ENCODE measurements at places on chromosomes 3 and 15.
A peak's percentile ranks its signal among the peaks of the same experiment; 100 is the strongest.

DNA sequence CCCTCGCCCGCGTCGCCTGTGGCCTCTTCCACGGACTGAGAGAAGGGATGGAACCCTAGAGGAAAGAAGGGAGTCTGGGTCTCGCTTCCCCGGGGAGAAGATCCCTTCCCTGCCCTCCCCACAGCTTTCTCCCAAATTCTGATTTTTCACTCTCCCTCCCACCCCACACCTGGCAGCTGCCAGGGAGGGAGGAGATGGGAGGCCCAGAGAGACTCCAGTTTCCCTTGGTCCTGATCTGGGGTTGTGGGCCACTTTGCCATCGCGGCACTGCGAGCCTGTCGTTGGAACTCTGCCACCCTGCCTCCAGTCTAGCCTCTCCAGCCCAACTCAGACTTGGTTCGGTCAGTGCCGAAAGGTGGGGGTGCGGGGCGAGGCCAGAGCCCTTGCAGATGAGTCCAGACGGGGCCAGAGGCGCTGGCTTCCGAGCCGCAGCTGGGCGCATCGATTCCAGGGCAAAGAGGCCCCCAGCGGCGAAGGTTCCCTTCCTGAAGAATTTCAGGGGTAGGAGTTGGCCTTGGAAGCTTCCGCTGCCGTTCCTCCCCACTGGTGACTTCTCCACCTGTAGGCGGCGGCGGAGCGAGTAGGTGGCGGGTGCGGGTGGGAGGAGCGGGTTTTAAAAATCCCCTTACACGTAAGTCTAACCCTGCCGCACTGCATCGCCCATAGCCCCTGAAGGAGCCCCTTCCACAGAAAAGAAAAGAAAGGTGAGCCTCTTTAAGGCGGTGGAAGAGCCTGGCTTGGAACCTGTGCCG, 5.2 kb downstream of the WNT5A start:
- peak; percentile 35 for DNase-seq

DNA sequence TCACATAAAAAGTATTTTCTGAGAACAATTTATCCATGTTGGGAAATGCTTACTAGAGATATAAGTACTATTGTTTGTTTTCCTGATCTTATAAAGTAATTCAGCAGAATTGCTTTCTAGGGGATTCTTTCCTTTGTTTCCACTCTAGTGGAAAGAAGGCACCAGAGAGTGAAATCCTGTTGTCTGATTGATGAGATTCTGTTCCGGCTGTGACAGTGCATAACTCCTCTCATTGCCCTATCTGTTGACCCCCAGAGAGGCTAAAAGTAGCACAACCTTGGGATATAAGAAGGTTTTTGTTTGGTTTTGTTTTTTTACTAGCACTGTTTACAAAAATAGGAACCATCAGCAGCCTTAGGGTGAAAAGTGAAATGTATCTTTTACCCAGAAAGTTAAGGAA, 114.1 kb downstream of the ALCAM start:
- no peak for DNase-seq

DNA sequence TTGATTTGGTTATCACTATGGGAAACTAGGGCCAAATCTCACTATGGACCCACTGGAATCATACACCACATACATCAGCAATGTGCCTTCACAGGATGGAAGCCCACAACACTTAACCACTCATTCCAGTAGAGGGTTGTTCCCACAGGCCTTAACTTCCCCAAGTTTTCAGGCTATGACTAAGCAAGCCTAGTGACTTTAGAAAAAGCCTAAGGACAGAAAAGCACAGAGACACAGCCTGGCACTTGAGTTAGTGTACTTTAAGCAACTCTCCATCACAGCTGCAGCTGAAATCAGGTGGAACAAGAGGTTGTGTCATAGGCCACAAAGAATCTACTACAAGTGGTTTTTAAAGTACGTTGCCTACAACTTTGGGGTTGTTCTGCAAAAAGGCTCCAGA, 128.7 kb downstream of the LRRN1 start:
- no peak for DNase-seq

DNA sequence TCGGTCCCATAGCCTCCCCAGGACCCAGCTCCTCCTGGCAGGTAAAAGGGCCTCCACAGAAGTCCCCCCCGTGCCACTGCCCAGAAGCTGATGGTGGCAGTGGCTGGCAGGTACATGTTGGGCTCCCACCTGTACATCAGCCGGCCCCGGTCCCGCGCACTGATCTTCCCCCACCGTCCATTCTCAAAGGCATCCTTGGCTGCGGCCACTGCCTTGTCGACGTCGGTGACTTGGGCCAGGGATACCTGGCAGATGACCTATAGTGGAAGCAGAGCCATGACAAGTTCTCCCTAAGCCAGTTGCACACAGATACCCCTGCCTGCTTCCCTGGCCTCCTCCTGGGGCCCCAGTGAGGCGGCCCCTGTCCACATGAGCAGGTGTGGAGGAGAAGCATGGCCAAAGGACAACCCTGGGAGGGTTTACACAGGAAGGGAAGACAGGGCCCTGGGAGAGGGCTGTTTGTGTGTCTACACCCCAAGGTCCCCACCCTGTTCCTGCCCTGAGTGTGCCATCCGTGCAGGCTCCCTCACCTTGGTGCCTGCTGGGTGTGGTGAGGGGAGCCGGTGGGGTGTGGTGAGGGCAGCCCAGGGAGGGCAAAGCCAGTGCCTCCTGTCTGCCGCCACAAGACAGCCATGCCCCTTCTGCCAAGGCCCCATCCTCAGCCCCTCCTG, 44.8 kb downstream of the ALDH1L1 start:
- no peak for DNase-seq

DNA sequence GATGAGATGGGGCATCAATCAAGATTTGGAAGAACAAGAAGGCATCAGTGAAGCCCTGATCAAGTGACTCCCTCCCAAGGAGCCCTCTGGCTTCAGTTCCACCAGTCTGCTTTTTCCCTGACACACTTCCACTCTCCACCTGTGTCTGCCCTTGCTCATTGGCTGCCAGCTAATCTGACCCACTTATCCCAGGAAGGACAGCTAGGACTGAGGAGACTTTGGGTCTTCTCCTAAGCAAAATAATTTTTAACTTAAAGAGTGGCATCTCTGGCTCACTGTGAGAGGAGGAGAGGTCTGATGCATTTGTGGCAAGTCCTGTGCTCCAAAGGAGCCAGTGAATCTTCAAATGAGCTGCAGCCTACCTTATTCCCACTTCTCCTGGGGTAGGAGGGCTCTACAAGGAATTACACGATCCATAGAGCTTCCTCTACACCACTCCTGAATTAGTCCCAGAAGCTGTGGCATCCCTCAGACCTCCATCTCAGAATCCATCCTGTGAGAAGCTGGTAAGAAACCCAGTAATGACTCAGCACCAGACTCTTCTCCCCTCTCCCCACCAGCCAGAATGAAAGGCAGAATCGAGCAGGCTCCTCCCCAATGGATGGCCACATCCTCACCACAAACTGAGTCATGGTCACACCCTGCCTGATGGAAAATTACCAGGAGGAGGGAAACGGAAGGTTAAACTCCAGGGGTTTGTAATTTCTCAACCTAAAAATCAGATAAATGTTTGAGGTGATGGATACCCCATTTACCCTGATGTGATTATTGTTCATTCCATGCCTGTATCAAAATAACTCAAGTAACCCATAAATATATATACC, 6.3 kb upstream of the PKM start:
- peak; percentile 85 for DNase-seq

GRCh38 chr3:143203848-143204247, 84.3 kb downstream of the CHST2 start:
- DNase-seq, result no peak

- DNase-seq, result no peak
Observed at GRCh38 chr3:37598808-37599581, 262.7 kb upstream of the CTDSPL start.

DNA sequence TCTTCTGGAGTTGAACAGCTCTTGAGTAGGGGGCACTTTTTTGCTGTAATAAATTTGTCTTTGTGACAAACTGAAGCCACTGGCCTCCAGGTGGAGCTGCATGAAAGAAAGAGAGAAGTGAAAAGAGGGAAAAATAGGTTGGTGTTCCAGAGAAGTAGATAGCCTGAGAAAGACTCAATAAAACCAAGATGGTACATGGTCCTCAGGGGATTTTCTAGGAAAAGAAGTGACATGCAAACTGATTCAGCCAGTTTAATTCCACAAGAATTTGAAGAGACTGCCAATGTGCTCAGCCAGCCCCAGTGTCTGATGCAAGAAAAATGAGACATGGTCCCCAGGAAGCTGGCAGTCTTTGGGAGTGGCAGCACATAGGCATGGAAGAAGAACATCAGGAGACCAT, 152.7 kb downstream of the CD47 start:
- DNase-seq, result no peak

DNA sequence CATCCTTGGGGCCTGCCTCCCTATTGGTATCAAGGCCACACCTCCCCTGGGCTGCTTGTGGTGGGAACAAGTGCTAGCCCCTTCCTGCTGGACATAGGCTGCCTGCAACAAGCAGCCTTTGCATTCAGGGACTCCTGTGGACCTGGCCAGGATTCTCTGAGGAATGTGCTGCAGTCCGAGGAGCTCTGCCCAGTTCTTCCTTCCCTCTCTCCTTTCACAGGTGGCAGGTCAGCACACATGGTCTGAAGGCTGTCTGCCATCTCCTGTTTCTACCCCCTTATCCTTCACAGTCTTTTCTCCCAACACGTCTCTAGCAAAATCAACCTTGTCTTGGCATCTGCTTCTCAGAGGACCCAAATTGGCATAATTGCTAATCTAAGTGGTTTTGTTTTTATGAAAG, 97.0 kb upstream of the LIPC start:
- no peak for DNase-seq

- no peak for DNase-seq
Observed at GRCh38 chr15:39462691-39463090, 118.2 kb upstream of the THBS1 start.

Measured in activated T-cell treated with anti-CD3 and anti-CD28 coated beads, Interleukin-2, amount 50 U/mL, for 72 hours (primary cell).